ENCODE measurements at places on chromosomes 5 and 9.

DNA sequence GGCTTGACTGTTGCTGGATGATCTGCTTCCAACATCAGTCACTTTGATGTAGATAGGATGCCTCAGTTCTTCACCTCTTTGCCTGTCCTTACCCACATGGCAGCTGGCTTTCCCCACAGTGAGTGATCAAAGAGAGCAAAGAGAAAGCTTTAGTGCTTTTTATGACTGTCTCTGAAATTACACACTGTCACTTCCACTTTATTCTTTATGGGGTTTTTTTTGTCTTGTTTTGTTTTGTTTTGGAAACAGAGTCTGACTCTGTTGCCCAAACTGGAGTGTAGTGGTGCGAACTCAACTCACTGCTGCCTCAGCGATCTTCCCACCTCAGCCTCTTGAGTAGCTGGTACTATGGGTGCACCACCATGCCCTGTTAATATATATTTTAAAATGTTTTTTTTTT lies 32.4 kb upstream of the C5orf24 start:
- no peak for DNase-seq

- no peak for DNase-seq
Measured at GRCh38 chr9:131657037-131657377, 82.9 kb downstream of the RAPGEF1 start.

DNA sequence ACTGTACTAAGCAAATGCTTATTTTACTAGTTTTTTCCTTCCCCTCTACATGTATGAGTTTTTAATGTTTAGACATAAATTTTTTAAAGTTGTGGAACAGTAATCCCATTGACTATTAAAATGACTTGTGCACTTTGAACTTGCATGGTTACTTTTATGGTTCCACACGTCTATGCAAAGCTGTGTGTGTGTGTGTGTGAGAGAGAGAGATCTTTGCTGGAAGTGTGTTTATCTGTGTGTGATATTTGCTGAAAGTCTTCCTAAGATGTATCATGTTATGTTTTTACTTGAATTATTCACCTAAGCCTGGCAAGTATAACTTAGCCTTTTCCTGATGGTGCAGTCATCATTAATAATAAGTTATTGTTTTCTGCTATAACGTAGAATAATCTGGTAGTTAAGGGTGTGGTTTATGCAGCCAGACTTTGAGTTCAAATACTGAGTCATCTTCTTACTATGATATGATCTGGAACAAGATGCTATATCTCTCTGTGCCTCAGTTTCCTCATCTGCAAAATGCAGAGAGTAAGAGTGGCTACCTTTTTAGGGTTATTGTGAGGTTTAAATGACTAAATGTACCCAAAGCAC lies 138.6 kb downstream of the SMARCA2 start:
- no peak for DNase-seq

GRCh38 chr5:123455640-123456039 lies 32.4 kb upstream of the CEP120 start:
- DNase-seq: no peak

- no peak for DNase-seq
Measured at GRCh38 chr5:154278908-154279307, 88.4 kb downstream of the GALNT10 start.

DNA sequence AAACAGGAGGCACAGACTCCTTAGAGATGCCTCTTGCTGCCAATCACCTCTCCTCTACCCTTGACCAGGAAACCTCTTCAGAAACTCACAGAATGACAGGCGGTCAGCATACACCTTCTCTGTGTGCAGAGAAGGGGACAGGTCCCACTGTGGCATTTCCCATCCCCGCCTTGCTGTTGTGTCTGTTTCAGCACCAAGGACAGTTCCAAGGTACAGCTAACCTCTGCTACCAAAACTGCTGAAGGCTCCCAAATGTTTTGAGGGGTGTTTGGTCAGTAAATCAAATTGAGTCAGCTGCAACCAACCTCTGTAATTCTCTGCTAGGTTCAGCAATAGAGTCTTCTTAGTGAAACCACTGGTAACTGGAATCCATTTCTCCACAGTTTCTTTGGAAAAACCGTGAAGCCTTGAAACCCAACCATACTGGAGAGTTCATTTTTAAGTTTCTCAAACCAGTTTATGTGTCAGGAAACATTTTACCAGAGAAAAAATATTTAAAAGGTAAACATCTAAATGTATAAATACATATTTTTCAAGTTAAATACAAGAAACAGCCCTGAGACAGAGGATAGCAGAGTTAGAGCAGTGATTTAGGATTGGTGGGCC lies 122.0 kb downstream of the DRD1 start:
- DNase-seq: no peak

DNA sequence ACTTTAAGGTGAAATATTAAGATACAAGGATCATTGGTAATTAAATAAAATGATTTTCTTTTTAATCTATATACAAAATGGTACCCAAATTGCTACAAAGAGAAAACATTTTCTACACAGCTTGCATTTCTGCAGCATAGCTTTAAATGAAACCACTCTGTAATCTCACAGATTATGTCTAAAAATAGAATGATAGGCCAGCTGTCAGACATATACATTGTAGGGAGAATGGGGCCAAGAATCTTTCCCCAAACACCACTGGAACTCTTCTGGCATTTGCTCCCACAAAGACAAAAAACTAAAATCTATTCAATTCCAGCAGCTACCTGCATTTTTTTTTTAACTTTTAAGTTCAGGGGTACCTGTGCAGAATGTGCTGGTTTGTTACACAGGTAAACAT lies 124.1 kb upstream of the NR5A1 start:
- DNase-seq: no peak

DNA sequence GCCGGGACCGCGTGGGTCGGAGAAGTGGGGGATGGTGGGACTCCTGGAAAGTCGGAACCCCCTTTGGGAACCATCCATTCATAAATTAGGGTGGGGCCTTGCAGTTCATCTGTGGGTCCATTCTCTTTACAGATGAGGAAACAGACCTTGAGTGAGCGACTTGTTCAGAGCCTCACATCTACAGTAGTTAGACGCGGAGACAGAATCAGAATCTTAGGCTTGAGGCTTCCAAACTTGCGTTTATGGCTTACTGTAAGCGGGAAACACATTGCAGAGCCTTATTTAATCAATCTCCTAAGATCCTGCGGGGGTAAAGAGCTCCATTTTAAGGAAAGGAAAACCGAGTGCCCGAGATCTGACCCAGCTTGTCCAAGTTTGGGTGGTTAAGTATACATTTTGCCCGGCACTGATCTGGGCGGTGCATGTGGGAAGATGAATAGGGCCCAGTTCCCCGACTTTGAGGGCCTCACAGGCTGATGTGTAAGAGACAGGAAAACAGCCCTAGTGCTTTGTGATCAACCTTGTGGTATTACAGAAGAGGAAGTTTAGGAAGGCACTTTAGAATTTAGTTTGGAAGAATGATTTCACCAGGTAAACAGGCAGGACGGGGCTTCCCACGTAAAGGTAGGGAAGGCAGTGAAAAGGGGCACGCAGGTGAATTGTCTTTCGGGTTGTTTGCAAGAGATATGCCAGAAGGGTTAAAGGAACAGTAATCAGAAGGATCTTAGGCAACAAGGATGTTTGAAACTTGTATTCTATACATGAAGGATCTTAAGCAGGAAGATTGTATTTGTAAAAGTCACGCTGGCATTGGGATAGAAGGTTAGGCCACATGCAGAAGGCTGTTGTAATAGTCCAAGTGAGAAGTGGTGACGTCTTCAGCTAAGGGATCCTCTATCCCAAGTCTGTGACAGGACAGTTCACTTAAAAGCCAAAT lies 744 bp downstream of the TARS1 start:
- no peak for DNase-seq

DNA sequence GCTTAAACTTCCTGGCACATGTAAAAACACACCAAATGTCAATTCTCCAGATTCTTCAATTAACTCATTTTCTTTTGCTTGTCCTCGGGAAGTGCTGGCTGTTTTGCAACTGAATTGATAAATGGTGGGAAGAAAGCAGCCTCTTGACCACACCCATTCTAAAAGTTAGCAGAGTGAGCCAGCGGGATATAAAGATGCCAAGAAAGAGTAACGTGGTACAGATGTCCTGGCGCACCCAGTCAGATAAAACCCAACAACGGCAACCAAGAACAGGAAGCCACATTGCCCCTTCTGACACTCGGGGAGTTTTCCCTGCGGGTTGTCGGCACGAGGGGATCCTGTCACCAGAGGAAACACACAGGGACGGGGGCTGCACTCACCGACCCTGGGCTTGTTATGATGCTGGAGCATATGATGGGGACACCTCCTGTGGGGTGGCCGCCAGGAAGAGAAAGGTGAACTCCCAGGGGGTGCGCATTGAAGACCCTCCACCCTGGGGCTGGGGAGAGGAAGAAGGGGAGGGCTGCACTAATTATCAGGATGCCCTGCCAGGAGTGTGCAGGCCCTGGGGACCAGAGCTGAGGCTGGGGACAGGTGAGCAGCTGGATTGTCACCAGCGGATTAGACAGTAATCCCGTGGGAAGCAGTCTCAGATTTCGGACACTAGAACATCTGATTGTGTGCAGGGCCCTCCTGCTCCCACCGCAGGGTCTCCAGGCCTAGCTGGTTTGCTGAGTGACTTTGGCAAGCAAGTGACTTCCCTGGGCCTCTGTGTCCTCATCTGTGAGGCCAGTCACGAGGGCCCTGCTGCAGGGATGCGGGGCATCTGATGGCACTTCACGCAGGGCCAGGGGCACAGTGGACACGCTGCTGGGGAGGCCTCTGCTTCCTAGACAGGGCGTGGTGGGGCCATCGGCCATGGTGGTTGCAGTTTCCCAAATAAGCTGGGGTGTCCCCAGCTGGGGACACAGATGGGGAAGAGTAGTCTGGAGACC lies 59.2 kb downstream of the CRB2 start:
- no peak for DNase-seq

GRCh38 chr9:23598994-23599393 lies 227.0 kb downstream of the ELAVL2 start:
- DNase-seq: no peak

DNA sequence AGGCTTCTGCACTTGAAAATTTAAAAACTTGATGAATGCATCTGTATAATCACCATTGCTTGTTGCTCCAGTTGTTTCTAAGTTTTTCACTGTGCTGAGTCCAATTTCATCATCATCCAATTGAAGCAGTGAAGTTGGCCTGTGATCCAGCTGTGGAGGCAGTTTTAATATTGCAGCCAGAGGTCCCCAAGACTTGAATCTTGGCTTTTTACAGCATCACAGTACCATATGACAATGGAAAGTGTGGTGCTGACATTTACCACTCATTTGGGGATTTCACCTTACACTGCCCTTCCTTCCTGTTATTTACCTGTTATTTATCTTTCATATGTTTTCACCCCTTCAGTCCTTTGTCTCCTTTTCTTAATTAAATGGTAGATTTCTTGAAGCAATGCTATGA lies 76.2 kb upstream of the SPIN1 start:
- DNase-seq: no peak

DNA sequence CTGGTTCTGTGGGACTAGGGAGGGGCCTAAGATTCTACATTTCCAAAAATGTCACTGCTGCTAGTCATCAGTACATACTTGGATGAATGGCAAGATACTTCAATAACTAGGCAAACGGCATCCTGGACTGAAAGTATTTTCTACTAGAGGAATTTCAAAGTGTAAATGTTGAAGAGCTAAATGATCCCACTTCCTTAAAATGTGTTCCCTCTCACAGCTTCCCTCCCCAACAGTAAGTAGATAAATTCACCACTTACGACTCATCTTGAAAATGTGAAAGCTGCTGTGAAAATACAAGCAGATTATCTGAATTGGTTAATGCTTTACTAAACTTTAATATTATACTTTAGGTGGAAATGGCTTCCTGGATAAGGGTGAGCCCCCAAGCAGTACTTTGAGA lies 1571.5 kb upstream of the WWC1 start:
- no peak for DNase-seq

DNA sequence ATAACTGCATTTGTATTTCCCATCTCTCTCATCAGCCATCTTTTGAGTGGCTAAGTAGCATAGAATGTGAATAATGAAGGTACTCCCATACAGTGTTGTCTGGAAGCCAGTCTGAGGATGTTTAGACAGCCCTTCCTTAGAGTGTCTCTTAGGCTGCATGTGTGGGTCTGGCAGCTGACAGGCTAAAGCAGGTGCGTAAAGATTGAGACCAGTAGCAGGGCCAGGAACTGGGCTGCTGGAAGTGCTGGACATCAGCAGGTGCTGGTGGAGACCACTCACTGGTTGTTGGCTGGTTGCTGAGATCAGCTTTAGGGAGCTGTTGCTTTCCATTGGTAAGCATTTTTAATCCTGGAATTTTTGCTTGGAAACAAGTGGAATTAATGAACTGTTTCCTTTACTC lies 197.5 kb downstream of the PCSK5 start:
- no peak for DNase-seq

GRCh38 chr5:76679231-76679630 lies 36.7 kb upstream of the F2R start:
- DNase-seq: no peak

DNA sequence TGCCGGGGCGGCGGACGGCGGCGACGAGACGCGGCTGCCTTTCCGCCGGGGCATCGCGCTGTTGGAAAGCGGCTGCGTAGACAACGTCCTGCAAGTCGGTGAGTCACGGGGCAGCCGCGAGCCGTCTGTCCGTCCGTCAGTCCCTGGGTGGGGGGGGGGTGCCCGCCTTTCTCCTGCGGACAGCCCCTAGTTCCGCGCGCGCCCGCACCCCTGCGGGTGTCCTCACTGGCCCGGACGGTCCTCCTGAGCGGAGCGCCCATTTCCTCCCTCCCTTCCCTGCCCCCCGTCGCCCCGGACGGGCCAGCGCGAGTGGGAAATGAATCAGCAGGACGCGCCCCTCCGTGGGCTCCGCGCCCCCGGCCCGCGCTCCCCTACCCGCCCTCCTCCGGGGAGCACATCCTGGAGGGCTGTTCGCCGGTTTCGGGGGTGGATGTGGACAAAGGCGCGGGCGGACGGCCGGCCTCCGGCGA lies 828 bp downstream of the ZSWIM6 start:
- no peak for DNase-seq

DNA sequence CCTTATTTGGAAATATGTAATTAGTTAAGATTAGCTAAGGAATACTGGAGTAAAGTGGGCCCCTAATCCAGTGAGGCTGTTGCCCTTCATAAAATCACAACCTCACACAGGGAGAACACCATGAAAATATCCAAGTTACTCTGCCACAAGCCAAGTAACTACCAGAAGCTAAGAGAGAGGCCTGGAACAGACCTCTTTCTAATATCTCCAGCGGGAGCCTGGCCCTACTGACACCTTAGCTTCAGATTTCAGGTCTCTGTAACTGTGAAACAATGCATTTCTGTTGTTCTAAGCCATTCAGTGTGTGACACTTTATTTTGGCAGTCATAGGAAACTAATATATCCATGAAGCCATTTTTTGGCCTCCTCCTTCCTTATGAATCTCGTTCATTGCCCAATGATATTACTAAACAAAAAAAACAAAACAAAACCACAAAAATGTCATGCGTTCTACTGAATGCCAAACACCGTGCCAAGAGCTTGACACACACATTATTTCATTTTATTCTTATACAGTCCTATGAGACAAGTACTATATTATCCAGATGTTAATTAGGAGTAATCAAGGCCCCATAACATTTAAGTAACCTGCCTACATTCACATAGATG lies 699.0 kb downstream of the MAT2B start:
- no peak for DNase-seq

GRCh38 chr5:111755942-111756381 lies 1.0 kb downstream of the NREP start:
- DNase-seq: no peak

- no peak for DNase-seq
Measured at GRCh38 chr9:116318468-116319374, 165.1 kb downstream of the PAPPA start.

GRCh38 chr5:100043475-100043874 lies 491.7 kb upstream of the FAM174A start:
- DNase-seq: no peak
